Ovary (tissue), 10 donors: ENCODE measurements at places on chromosomes 4 and X. TPM values are rescaled to one million over a fixed set of nuclear protein-coding genes. Genes with fewer than 3 reads are reported as not detected.

Gene FABP2
- not detected for polyA plus RNA-seq

Gene GPM6B
- 3.4 TPM for polyA plus RNA-seq

Gene SPON2
- 8.0 TPM for polyA plus RNA-seq

Gene TIGD4
- polyA plus RNA-seq = 0.23 TPM

Gene DUX4
- not detected for polyA plus RNA-seq

Gene DMRTC1
- not detected for polyA plus RNA-seq

Gene ZCCHC4
- polyA plus RNA-seq = 8.3 TPM

Gene C4orf50
- 0.10 TPM for polyA plus RNA-seq

Gene PABPC4L
- 1.9 TPM for polyA plus RNA-seq

Gene DMRTC1B
- polyA plus RNA-seq = 2.2 TPM

Gene TMPRSS11A
- not detected for polyA plus RNA-seq

Gene COQ2
- 18.1 TPM for polyA plus RNA-seq

Gene AMBN
- polyA plus RNA-seq = not detected
